ENCODE measurements at places on chromosomes 4 and X.
A peak's percentile ranks its signal among the peaks of the same experiment; 100 is the strongest.

DNA sequence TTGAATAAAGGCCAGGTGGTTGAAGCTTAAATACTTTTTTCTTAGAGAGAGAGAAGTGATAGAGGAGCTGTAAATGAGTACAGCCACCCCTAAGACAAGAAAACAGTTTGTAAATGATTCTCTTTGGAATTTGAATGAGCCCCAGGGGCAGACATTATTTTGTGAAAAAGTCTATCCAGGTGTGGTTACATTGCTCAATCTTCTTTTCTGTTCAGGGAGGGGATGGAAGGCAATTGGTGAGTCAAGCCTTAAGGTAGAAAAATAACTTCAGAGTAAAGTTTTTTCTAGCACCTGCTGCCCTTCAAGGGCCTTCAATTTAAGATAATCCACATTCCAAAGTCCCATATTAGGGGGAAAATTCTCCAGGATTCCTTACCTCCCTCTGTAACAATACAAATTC is 646.7 kb downstream of the PDHA2 start:
- no peak for DNase-seq

DNA sequence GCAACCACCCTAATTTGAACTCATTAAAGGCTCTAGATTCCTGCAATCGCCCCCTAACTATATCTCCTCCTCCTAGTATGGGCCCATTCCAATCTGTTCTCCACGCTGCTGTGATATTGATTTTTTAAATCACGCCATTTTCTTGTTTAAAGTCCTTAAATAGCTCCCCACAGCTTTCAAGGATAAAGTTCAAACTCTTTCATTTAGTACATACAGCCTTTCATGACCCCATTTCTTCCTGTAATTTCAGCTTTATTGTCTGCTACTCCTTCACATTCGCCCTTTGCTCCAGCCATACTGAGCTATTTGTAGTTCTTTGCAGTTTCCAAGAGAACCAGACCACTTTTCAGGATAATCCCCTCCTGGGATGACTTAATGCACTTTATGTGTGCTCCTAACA is 118.5 kb downstream of the GC start:
- no peak for DNase-seq

DNA sequence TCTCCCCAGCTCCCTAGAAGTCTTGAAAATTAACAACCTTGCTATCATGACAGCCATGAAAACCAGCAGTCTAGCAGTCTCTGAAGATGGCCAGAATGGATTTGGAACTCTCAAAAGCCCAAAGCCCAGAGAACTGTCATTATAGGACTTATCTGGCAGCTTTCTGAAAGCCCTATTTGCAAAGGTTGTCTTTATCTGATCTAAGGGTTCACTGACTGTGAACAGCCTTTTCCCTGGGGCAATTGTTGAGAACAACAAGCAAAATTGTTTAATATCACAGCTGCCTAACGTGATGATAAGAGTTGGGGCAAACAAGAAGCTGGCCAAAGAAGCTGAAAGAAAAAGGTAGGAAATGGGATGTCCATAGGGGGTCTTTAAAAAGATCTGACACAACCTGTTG is 20.9 kb upstream of the KLHL8 start:
- no peak for DNase-seq

- no peak for DNase-seq
Observed at GRCh38 chr4:147516133-147516532, 35.2 kb downstream of the EDNRA start.

- DNase-seq: no peak
Observed at GRCh38 chr4:185122681-185123345, 20.3 kb upstream of the SLC25A4 start.

DNA sequence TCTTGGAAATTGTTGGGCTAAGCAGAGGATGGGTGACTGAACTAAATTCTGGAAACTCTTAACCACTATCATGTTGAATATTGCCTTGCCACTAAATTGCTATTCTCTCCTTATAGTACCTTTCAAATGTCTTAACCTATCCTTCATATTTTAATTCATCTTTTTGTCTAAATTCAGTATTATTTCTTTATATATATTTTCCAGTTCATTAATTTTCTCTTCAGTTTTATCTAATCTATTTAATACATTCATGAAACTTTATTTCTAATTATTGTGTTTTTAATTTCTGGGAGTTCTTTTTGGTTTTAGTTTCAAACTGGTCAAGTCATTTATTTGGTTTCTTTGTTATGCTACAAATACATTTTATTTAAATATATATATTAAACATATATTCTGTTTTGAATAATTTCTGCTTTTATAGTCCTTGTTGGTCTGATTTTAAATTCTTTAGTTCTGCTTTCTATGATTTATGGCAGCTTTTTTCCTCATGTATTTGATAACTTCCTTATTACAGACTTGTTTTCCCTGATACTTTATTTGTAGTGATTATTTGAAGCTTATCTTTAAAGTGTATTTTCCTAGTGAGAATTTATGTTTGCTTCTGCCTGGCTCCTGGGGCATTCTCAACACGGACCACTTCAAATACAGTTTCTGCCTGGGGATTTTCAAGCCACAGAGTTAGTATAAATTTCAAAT is 8.5 kb upstream of the GUCY1A1 start:
- no peak for DNase-seq

DNA sequence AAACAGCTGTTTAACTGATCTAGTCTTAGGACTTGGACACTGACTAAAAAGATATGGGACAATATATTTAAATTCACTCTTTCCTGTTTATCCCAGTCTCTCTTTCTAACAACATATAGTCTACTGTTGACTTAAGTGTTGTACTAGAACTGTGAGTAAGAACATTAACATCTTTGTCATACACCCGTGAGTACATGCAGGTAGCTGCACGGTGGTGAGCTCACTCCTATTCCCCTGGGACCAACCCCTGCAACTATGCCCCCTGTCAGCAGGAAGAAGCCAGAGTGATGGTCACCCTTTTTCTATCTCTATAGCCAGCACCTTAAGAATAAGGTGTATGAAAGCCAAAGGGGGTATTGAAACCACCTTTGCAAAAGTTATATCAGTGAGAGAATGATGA is 17.6 kb downstream of the TBL1X start:
- no peak for DNase-seq

- peak; percentile 93 for DNase-seq
Observed at GRCh38 chr4:185709802-185710486, 102.0 kb downstream of the SORBS2 start.

- peak; percentile 77 for DNase-seq
Observed at GRCh38 chr4:113738251-113738650, 23.3 kb downstream of the CAMK2D start.

DNA sequence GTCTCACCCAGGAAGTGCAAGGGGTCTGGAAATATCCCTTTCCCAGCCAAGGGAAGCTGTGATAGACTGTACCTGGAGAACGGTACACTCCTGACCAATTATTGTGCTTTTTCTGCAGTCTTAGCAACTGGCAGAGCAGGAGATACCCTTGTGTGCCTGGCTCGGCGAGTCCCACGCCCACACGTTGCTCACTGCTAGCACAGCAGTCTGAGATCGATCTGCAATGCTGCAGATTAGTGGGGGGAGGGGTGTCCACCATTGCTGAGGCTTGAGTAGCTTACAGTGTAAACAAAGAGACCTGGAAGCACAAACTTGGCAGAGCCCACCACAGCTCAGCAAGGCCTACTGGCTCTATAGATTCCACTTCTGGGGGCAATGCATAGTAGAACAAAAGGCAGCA is 138.5 kb downstream of the CHRDL1 start:
- no peak for DNase-seq

- DNase-seq: no peak
Observed at GRCh38 chr4:152200511-152201333, 335.2 kb downstream of the FBXW7 start.

- DNase-seq: no peak
Observed at GRCh38 chrX:112668476-112669409, 11.0 kb downstream of the LHFPL1 start.

GRCh38 chr4:139330283-139330682 is 28.0 kb upstream of the NDUFC1 start:
- DNase-seq: no peak

- peak; percentile 83 for DNase-seq
Observed at GRCh38 chr4:122666527-122667245, 45.8 kb upstream of the IL21 start.

- no peak for DNase-seq
Observed at GRCh38 chrX:124023838-124024238, 62.3 kb downstream of the STAG2 start.

GRCh38 chr4:169167957-169168858 is 102.5 kb downstream of the SH3RF1 start:
- DNase-seq: no peak

DNA sequence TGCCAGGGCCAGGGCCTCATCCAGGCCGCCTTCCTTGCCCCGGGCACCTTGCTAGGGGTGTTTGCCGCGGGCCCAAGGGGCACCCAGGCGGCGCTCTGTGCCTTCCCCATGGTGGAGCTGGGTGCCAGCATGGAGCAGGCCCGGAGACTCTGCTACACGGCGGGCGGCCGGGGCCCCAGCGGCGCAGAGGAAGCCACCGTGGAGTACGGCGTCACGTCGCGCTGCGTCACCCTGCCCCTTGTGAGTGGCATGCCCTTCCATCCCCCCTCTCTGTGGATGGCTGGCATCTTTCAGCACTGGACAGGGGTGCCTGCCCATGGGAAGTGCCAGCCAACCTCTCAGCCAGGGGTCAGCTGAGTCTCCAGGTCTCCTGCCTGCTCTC is 3.6 kb downstream of the PLXNB3 start:
- DNase-seq: no peak

GRCh38 chr4:62709618-62710252 is 1509.6 kb downstream of the ADGRL3 start:
- no peak for DNase-seq

DNA sequence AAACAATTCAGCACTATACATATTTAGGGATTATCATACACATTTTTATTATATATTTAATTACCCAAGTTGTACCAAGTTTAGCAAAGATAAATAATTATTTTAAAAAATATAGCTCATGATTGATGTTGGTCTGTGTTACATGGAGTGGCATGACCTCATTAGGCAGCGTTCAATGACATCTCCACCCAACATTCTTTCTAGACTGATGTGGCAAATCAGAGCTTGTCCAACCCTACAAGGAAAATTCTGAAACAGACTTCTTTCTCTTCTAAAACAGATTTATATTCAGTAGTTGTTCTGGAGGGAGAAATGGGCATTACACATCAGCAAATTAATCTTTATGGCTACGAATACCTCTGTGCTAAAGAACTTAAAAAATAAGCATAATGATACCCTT is 189.7 kb downstream of the PDGFC start:
- no peak for DNase-seq

DNA sequence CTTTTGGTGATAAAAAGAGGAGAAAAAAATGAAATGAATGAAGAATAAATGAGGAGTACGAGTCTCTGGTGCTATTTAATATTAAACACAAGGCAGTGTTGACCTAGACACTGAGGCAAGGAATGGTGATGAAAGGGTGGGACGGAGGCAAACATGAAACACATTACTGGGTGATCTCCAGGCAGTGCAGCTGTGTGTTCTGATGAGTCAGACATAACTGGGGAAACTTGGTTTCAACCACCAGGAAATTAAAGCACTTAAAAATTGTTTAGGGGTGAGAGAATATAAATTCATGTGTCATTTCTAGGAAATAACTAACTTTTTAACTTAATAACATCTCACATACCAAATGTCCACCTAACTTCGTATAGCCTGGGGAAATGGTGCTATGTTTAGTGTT is 19.7 kb upstream of the CXCL6 start:
- peak; percentile 90 for DNase-seq

DNA sequence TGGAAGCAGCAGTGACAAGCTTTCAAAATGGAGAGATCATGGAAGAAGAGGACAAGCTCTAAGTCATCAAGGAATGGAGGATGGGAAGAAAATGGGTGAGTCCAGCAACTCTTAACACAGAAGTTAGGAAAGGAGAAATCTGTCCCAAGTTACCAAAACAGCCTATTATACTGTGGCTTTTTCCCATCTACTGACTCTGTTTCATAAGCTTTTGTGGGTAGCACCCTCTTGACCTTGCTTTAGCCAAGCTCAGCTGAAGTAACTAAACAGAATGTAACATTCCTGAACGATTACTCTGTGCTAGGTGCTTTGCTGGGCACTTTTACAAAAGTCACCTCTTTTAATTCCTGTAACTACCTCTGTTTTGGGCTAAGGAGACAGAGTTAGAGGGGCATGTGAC is 54.9 kb downstream of the MAP7D2 start:
- no peak for DNase-seq

DNA sequence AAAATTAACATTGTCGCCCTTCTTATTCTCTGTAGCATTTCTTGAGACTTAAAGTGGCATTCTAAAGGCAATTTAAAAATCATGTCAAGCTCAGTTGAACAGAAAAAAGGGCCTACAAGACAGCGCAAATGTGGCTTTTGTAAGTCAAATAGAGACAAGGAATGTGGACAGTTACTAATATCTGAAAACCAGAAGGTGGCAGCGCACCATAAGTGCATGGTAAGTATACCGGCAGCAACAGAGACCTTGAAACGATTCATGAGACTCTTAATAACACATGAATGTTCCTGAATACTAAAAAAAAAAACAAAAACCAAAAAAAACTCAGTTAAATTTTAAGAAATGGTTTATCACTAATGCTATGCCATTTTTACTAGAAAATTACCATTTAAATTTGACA is 82.4 kb upstream of the HPRT1 start:
- peak; percentile 9 for DNase-seq

GRCh38 chrX:16712548-16713155 is at the start of gene CTPS2:
Gene CTPS2, minus strand, starts transcription at chrX:16712669. Its CDS starts 9,767 bp downstream, at chrX:16702902.
- no peak for DNase-seq

DNA sequence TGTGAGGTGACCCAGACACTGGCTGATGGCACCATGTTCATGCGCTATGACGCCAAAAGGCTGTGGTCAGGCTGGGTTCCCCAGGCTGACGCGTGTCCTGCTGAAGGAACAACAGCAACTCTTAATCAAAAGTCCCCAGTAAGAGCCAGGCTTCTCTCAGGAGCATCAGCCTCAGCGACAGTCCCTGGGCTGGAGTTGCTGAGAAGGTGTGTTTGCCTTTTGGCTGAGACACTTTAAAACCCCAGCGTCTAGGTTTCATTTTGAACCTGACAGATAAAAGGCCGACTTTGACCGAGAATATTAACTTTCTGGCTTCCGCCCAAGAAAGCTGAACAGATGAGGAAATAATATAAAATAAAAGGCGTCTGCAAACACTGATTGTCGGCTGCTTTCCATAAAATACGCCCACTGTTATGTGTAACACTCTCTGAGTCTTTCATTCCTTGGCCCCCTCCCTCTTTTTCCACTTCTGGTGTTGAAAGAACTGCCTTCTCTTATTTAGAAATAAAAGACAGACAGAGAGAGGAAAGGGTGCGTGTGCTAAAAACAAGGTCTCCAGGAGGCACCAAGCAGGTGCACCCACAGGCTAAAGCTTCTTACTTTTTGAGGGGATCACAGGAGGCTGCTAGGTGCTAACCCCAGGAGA is 373.6 kb downstream of the MID1IP1 start:
- DNase-seq: no peak

- DNase-seq: no peak
Observed at GRCh38 chr4:77952457-77952856, 89.8 kb downstream of the MRPL1 start.

DNA sequence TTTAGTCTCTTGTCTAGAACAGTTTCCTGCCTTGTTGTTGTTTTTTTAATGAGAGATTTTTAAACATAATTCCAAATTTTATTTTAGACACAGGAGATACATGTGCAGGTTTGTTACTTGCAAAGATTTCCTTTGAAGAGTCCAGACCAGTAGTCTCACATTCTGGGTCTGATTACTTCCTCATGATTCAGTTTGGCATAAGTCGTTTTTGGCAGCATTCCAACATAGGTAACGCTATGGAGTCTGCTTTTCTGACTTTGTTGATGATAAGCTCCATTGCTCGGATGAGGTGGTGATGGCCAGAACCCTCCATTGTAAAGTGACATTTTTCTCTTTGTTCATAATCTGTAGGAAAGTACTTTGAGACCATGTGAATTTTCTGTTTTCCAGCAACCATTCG is 74.7 kb downstream of the CLCN4 start:
- DNase-seq: no peak

- no peak for DNase-seq
Observed at GRCh38 chrX:68112321-68112720, 321.0 kb downstream of the OPHN1 start.
